ENCODE measurements at places on chromosomes 2 and 18.

GRCh38 chr2:238370094-238370822 lies 49.9 kb downstream of the TRAF3IP1 start:
- DNase-seq = no peak

DNA sequence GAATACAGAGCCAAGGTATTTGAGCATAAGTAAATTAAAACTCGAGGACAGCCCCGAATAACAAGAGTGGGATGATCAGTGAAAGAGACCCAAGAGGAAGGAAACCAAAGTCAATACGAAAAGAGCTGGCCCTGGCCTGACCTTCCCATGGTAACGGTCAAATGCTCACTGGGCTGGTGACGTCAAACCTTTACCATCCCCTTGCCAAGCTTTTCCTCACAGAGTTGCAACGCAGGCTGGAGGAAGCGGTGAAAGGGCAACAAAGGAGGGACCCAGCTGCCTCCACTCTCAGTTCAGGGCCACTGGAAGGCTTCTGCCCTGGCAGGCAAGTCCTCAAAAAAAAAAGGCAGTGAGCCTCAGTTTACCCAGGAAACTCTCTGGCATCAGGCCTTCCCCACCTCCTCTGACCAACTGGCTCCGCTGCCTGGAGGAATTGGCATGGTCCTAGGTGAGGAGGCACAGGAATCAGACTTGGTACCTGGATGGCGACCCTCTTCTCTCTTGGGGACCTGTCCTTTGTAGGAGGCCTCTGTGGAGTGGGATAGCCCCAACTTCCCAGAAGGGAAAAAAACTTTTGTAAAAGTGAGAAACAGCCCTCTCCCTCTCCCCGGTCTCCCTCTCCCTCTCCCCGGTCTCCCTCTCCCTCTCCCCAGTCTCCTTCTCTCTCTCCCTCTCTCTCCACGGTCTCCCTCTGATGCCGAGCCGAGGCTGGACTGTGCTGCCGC lies 212.4 kb downstream of the ANAPC1 start:
- no peak for DNase-seq

DNA sequence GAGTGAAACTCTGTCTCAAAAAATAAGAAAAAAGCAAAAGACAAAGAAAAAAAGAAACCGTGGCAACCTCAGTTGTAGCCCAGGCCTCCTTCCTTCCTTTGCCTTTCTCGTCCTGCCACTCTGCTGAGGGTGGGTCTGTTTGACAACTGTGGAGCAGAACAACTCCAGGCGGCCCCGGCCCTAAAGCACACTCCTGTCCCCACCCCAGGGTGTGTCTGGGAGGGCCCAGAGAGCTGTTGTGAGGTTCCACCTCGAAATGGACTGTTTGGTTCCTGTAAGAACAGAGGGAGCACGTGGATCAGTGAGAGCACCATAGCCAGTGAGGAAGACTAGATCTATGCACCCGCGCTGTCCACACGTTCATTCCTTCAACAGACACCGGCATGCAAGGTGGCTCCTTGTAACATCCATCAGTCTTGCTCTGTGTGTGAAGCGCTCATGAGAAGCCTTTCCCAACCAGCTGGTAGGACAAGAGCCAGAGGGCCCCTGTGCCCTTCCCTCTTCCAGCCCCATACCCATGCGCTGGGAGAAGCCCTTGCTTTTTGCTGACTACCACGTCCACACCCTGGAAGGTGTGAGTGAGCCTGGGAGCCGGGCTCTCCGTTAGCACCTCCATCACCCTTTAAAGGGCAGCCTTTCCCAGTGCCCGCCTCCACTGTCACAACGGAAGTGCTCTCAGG lies 61.6 kb downstream of the SOWAHC start:
- DNase-seq = no peak

DNA sequence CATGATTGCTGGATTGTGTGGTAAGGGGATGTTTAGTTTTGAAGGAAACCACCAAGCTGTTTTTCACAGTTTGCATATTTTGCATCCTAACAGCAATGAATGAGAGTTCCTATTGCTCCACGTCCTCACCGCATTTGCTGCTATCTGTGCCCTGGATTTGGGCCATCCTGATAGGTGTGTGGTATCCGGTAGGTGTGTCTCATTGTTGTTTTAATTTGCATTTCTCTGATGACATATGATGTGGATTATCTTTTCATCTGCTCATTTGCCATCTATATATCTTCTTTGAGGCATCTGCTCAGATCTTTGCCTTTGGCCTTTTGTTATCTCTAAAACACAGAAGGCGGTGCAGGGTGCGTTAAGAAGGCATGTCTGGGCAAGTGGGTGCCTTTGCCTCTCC lies 73.3 kb downstream of the LONRF2 start:
- no peak for DNase-seq

DNA sequence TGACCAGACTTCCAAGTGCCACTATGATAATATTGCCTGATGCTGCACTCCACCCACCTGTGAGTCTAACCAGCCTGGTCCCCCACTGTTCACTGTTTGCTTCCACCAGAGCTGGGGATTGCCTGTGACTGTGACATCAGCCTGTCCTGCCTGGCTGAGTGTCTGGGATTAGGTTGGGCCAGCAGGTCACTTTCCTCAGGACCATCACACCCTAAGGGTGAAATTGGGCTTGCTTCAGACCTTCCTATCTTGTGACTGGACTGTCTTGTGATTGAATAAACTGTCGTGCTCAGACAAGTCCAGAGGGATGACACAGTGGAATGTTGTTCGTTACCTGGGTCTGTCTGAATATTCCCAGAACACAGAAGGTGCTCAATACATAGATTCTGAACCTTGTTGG lies 87.4 kb upstream of the HK2 start:
- no peak for DNase-seq

Data from cortex of kidney (tissue), 1 donor.